Natural killer cell (primary cell): ENCODE measurements at places on chromosomes 3 and 15. TPM values are rescaled to one million over a fixed set of nuclear protein-coding genes. Genes with fewer than 3 reads are reported as not detected.

Gene MYL3
- total RNA-seq: not detected

Gene CD96
- total RNA-seq: 146 TPM

DNA sequence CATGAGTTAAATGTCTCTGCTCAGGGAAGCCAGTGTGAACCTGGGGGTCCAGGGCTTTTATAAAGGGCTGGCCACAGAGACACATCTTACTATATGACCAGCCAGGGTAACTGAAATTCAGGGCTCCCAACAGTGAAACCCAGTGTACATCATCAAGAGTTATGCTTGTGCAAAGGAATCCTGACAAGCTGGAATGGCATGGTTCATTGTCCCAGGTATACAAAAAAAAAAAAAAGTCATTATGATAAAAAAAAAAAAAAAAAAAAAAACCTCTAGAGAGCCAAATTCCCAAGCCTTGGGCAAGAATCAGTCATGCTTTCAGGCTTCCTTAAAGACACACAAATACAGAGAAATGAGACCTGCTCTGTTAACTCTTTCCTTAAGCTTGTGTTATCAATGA is 452.0 kb downstream of the GABRG3 start:
- no peak for DNase-seq

- DNase-seq: no peak
Measured at GRCh38 chr15:98778960-98779359, 130.6 kb downstream of the IGF1R start.

DNA sequence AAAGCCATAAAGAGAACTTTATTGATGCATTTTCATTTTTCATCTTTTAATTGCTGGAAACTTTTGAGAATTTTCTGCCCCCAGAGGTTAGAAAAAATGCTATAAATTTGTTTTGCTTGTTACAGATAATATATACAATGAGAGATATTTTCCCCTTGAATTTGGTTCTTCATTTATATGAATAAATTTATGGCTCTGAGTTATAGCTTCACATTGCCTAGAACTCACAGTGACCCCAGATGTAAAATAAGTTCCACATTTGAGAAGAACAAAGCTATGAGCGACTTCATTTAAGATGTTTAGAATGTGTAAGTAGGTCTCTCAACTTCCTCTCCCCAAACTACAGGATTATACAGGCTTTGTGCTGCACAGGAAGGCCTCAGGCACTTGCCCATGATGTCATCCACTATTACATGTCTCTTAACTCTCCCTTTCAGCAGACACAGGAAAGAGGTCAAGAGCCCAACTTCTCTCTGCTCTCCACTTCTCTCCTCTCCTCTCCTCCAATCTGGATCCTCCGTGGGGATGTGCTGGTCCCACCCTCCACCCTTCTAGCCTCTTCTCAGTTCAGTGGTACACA is 92.8 kb downstream of the DUT start:
- no peak for DNase-seq
